Activated CD4-positive, alpha-beta T cell treated with anti-CD3 and anti-CD28 coated beads, Interleukin-2, amount 10 ng/mL, durations not matched to agents 7 days and 5 days (primary cell): ENCODE measurements at places on chromosomes 12 and 14.

DNA sequence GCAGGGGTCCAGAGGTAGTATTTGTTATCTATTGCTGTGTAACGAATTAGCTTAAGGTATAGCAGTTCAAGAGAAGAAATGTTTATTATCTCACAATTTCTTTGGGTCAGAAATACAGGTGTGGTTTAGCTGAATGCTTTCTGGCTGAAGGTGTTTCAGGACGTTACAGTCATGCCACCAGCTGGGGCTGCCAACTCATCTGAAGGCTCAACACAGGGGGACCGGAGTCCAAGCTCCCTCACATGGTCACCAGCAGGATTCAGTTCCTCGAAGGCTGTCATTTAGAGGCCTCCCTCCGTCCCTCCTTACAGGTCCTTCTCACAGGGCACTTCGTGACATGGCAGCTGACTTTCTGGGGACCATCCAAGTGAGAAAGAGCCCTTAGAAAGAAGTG lies 37.5 kb upstream of the SINHCAF start:
- H3K4me1 ChIP-seq, result peaks cover 25% of the 10 kb centered on the region
- no peak for DNase-seq
- H3K36me3 ChIP-seq, result no peaks in the 10 kb centered on the region
- H3K27ac ChIP-seq, result peak overlapping the region; percentile 93
- H3K27me3 ChIP-seq, result peaks cover 2% of the 10 kb centered on the region
- peak overlapping the region; percentile 42 for H3K4me3 ChIP-seq

DNA sequence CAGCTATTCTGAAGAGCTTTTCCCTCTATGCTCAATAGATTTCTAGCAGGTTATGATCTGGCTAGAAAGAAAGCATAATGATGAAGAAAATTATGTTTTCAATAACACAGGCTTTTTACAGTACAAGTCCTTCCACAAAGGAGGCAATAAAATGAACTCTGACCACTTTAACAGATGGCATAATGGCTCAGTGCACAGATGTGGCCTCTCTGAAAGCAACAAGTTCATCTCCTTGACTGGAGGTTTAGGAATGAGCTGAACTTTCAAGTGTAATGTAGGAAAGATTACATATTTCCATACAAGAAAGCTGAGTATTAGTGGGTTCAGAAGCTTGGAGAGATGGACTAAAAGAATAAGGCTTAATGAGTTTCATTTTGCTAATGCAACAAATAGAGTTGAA lies 147.4 kb downstream of the EFCAB11 start:
- no peak overlapping the region for H3K4me3 ChIP-seq
- H3K27me3 ChIP-seq, result peaks cover 1% of the 10 kb centered on the region
- H3K27ac ChIP-seq, result no peak overlapping the region
- H3K4me1 ChIP-seq, result no peaks in the 10 kb centered on the region

DNA sequence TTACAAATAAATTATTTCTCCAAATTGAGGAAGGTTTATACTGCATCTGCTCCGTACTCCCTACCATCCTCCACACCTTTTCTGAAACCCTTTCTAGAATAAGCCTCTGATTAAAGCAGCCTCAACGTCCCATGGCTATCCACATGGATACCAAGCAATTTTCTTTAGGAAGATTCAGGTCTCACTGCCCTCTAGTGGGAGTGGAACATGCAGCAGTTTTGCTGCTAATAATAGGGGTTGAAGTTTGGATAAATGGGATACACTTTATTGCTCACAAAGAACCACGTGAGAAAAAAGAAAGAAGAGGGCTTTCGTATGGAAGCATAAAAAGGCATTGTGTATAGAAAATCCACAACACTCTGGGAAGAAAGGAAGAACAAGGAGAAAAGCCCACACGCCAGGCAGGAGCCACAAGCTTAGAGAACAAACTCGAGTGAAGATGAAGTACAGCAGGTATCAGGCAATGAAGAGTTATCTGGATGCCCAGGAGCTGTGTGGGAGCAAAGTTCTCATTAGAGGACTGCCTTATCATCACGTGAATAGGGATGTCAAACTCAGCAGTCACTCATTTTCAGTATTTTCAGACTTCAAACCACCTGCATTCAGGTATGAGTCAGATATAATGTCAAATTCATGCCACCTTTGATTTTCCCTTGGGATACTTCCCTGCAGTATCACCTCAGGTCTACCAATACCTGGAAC lies 45.8 kb downstream of the CCER1 start:
- no peak overlapping the region for H3K4me3 ChIP-seq
- no peaks in the 10 kb centered on the region for H3K27me3 ChIP-seq
- no peak for DNase-seq
- H3K36me3 ChIP-seq, result no peaks in the 10 kb centered on the region
- no peak overlapping the region for H3K27ac ChIP-seq
- H3K4me1 ChIP-seq, result no peaks in the 10 kb centered on the region

- no peaks in the 10 kb centered on the region for H3K4me1 ChIP-seq
- peaks cover 4% of the 10 kb centered on the region for H3K27me3 ChIP-seq
- H3K27ac ChIP-seq, result no peak overlapping the region
- no peak overlapping the region for H3K4me3 ChIP-seq
These were observed 31.3 kb upstream of the VSX2 start for GRCh38 chr14:74207943-74208342.
